HS-27A (cell line): ENCODE measurements at places on chromosomes 11 and 22.

- no peak for DNase-seq
Observed at GRCh38 chr11:74417379-74417804, 19.2 kb upstream of the PGM2L1 start.

DNA sequence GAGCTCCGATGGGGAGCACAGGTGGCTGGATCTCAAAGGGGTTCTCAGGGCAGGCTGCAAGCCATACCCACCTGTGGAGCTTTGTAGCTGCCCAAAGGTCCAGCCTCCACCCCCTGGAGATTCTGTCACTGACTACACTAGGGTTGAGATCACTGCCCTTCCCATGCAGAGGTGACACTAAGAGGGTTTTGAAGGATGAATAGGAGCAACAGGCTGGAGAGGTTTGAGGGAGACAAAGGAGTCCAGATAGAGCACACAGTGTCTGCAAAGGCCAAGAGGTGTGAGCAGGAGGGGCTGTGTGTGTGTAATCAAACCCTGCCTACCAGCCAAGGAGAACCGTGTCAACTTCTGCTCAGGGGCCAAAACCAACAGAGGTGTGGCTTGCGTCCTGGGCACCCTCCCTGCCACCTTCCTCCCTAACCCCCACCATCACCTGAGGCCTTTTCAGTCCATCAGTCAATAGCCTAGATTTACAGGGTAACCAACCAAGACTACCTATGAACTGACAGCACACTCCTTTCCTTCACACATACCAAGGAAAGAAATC is 43.0 kb upstream of the WNT11 start:
- no peak for DNase-seq

- no peak for DNase-seq
Observed at GRCh38 chr11:127002669-127003259, 2.2 kb upstream of the KIRREL3 start.

DNA sequence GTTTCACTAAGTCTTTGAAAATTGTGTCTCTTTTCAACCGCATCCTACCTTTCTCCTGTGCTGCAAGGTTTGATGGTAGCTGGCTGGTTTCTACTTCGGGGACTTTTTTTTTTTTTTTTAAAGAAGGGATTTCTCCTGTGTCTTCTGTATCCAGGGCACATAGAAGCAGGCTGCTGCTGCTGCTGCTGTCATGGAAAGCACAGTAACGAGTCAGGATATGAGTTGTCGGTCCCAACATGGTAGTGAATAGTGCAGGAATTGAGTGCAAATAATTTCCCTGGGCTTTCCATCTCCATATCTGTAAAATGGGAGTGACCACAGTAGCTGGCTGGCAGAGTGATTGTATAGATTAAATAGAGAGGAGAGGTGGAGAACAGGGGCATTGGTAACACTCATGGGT is 118.3 kb upstream of the NAV2 start:
- no peak for DNase-seq

GRCh38 chr22:38025514-38025913 is 31.7 kb upstream of the PICK1 start:
- no peak for DNase-seq

DNA sequence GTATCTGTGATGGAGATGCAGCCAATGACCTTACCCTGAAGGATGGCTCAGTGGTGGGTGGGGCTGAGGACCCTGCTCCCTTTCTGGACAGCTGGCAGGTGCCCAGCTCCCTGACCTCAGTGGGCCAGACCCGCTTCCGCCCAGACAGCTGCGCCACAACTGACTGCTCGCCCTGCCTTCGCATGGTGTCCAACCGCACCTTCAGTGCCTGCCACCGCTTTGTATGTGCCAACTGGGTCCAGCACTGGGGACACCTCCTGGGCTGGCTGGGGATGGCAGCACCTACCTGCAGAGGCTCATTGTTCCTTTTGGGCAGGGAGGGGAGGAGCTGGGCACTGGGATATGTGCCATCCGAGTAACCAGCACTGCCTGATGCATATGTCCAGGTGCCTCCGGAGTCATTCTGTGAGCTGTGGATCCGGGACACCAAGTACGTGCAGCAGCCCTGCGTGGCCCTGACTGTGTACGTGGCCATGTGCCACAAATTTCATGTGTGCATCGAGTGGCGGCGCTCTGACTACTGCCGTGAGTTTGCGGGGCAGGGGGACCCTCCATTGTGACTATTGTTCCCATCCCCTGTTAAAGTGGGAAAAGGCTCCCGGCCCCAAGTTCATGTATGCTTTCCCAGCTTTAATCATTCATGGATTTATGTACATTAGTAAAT is 84.8 kb downstream of the OTOG start:
- DNase-seq, result no peak

GRCh38 chr22:35523167-35523947 is 17.3 kb upstream of the RASD2 start:
- DNase-seq, result no peak

GRCh38 chr11:84780689-84781293 is 846.4 kb downstream of the DLG2 start:
- no peak for DNase-seq

- DNase-seq, result no peak
Observed at GRCh38 chr22:27576413-27576812, 225.1 kb downstream of the MN1 start.

DNA sequence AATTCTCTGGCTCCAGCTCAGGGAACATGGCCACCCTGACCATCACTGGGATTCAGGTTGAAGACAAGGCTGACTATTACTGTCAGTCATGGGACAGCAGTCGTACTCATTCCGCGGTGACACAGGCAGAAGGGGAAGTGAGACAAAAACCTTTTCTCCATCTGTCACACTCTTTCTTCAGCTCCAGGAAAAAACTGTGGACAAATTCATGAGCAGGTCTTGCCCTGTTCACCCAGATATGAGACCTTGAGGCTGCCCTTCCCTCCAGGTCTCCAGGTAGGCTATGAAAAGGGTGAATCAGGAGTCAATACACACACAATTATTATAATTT is 39.4 kb upstream of the GGTLC2 start:
- DNase-seq, result no peak

DNA sequence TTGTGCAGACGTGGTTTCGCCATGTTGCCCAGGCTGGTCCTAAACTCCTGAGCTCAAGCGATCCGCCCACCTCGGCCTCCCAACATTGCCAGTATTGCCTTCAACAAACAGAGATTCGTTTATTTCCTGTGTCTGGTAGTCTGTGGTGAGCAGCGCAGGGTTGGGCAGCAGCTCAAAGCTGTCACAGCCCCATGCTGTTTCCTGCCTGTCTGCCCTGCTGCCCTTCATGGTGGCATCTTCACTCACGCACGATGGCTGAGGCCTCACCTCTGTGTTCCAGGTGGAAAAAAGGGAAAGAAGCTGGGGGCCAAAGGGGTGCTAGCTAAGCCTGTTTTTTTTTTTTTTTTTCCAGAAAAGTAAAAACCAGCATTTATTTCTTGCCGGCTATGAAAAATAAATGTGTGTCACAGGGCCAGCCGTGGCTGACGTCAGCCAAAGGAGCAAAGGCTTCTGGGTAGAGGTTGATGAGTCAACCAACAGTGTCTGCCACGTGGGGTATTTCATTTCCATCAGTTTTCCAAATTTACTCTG is 28.8 kb downstream of the TBC1D22A start:
- no peak for DNase-seq

DNA sequence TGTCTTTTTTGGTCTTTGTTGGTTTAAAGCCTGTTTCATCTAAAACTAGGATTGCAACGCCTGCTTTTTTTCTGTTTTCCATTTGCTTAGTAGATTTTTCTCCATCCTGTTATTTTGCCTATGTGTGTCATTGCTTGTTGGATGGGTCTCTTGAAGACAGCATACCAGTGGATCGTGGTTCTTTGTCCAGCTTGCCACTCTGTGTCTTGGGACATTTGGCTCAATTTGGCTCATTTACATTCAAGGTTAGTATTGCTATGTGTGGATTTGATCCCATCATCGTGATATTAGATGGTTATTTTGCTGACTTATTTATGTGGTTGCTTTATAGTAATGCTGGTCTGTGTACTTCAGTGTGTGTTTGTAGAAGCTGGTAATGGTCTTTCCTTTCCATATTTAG is 31.4 kb upstream of the ANKK1 start:
- DNase-seq, result no peak

DNA sequence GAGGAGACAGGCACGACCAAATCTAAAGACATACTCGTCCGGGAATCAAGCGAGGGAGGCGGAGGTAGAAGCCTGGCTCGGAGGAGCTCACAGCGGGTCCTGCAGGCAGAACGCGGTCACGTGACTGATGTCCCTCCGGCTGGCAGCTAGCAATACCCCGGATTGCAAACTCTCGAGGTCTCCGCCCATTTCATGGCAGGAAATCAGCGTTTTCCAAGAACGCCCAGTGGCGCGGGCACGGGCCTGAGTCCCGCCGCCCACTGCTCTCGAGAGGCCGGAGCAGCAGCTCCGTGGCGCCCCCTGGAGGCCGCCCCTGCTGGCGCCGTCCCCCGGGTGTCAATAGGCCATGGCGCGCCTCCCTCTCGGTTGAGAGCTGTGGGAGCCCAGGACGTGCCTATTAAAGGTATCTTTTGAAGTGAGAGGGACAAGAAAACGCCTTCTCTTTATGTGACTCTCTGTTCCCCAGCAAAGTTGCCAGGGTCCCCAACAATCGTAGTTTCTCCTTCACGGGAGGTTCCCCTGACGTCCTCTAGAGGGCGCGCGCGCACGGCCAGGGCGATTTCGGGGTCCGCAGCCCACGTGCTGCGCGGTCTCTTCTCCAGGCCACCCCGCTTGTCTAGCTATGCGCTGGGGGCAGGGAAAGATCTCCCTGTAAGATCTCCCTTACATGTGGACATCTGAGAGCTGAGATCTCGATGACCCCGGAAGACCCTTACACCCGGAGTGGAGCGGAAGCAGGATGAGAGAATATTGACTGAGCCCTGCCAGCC is 37.3 kb upstream of the RBFOX2 start:
- DNase-seq, result peak; percentile 86

DNA sequence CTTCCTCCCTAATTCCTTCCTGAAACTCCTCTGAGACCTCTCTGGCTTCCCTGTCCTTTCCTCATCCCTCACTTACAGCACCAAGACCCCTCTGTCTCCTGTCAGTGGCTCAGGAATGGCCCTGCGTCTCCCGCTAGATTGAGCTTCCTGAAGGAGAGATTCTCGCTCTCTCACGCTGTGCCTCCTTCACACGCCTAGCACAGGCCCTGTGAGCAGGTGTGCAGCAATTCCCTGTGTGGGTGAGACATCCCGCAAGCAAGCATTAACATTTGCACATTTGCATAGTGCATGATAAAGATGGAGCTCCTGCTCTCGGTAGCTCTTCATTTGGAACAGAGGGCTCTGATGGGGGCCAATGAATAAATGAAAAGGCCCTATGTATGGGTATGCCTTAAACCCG is 159.8 kb downstream of the ADAMTS15 start:
- no peak for DNase-seq

- no peak for DNase-seq
Observed at GRCh38 chr11:118921121-118921928, 4.4 kb downstream of the BCL9L start.

DNA sequence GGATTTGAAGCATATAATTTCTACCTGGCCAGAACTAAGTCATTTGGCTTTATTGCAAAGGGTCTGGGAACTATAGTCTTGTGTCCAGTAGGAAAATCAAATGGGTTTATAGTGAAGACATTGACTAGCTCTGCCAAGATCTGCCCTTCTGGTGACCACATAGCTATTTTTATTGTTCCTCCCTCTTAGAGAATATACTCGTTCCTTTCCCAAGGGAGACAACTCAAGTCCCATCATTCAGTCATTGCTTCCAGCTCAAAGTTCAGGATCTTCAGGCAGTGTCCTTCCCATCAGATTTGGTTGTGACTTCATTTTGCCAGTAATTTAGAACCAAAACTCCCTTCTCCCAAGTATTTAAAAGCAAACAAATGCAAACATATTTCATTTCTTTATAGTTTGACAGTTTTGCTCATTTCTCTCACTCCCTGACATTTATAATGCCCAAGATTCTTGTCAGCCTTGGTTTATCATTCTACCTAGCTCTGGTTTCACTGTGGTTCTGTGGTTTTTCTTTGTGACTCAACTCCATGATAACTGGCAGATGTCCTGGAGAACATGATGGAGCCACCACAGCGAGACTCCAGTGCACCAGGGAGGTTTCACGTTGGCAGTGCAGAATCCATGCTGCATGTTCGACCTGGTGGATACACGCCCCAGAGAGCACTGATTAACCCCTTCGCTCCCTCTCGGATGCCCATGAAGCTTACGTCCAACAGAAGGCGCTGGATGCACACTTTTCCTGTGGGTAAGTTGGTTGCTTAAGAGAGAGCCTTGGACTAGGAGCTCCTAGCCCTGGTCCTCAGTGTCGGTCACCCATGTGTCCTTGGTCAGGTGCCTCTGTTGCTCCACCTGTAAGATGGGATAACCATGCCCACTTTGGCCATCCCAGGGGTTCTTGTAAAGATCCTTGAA is 64.9 kb downstream of the DEPDC5 start:
- DNase-seq, result peak; percentile 3

DNA sequence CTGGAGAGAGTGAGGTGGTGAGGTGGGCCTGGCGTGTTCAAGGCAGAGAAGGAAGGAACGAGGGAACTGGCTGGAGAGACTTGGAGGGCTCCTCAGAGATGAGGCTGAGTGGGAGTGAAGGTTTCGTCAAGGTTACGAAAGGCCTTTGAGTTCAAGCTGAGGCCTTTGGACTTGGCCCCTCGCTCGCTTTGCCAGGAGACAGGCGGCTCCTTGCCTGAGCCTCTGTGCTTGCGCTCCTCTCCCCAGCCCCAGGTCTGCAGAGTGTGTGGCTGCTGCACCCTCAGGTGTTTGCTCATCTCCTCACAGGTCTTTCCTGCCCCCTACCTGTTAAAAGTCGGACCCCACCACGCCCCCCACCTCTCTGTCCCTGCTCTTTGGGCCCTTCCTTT is 91.6 kb downstream of the ATXN10 start:
- DNase-seq, result no peak

GRCh38 chr22:37518509-37519267 is 527 bp downstream of the CARD10 start:
- DNase-seq, result no peak

GRCh38 chr11:64226507-64227051 is 505 bp downstream of the NUDT22 start:
- no peak for DNase-seq

DNA sequence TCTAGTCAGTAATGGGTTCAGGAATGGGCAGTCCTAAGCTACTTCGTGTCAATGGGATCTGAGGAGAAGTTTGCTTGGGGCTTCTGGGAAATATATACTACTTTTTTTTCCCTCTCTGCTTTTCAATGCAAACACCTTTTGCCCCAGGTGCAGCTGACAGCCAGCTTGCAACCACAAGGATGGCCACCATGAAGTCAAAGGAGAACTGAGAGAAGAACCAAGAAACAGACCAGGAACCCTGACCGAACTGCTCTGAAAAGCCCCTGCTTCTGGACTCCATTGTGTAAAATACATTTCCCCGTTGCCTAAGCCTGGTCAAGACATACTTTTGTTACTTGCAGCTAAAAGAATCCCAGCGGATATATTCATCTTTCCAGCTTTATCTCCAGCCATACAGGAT is 20.1 kb upstream of the CD44 start:
- DNase-seq, result no peak

DNA sequence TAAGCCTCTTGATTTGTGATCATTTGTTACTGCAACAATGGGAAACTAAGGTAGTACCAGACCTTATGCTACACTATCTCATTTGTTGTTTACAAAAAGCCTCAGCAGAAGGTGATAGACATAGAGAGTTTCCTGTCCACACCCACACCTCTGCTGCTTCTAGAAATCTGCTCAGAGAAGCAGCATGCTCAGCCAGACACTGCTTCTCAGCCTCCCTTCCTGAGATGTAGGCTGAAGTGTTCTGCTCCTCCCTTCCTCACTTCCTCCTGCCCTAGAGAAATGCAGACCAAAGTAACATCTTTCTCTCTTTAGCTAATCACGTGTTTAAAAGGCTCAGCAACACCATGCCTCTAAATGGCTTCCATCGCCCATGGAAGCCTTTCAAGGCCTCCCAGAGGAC is 88.4 kb downstream of the SLC1A2 start:
- DNase-seq, result no peak

GRCh38 chr11:2743427-2744110 is 43.8 kb upstream of the KCNQ1OT1 start:
- DNase-seq, result no peak
